Activated CD8-positive, alpha-beta memory T cell treated with anti-CD3 and anti-CD28 coated beads, Interleukin-2, amount 50 U/mL, for 4 hours (primary cell): ENCODE measurements at places on chromosomes 2 and 18.

GRCh38 chr2:10157293-10157692 is 34.8 kb downstream of the RRM2 start:
- no peak for DNase-seq

DNA sequence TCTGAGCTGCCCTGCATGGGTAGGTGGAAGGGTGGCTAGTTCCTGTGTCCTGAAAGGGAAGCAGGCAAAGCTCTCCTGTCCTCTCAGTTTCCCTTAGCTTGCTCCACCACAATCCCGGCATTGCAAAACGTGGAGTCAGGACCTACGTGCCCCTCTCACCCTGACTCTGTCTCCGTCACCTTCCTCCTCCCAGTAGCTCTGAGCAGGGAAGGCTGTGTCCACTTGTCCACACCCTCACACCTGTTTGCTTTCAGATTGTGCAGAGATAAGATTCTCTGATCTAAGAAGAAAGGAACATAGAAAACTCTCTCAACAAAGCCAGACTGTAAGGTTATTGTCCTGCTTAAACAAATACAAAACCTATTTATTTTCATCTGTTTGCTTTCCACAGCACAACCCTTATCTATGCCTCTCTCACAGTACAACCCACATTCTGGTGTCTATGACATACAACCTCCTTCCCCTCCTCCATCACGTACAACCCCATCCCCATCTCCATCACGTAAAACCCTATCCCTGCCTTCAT is 79.0 kb downstream of the ALPK2 start:
- DNase-seq: no peak

DNA sequence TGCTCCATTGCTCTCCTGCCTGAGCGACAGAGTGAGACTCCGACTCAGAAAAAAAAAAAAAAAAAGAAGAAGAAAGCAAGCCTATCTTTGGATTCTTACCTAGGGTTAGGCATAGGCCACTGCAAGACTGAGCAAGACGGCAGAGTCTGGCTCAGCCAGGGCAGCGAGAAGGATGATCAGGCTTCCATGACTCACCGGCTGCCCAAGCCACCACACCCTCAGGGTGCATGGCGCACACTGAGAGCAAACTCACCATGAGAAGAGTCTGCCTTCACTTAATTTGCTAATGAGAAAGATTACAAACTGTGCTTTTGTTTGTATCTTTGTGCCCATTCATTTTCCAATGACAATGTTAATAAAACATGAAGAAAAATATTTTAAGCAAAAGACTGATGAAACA is 8.2 kb downstream of the FAM110C start:
- no peak for DNase-seq

DNA sequence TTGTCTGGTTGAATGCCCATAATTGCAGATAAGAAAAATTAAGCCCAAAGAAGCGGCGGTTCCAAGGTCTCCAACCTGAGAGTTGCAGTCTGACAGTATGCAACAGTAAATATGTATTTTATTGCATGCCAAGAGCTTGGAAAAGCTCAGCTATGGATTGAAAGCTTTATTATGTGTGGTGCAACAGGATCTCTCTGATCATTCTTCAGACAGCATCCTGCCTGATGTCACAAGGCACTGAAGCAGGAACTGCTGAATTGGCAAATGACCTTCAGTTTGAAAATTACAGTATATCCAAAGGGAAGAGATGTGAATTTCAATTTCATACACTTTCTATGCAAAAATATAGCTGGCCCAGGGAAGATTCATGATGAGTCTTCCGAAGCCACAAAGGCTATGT is 42.5 kb downstream of the DOCK10 start:
- no peak for DNase-seq
